ENCODE measurements at places on chromosomes 3 and 15. TPM values are rescaled to one million over a fixed set of nuclear protein-coding genes. Genes with fewer than 3 reads are reported as not detected.

Gene LRRC49
- total RNA-seq: 10.3 TPM

DNA sequence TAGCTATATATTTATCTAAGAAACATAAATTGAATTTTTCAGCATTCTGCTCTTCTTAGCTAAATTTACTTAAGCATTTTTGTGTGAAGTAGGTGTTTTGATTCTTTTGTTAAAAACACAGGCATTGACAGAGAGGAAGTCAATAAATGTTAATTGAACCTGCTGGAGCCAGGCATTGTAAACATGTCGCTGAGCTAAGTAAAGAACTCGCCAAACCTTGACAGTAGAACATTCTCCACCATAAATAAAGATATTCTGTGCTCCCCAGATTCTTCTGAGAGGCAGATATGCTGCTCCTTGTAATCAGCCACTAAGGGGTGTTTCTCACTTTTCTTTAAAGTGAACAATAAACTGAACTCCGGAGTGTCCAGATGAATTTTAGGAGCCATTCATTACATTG is 38.4 kb downstream of the SYNM start:
- no peak for DNase-seq

GRCh38 chr3:119033393-119034255 is 1.0 kb downstream of the IGSF11 start:
- DNase-seq: no peak

GRCh38 chr15:38844736-38845135 is 280.1 kb upstream of the RASGRP1 start:
- peak; percentile 60 for DNase-seq

DNA sequence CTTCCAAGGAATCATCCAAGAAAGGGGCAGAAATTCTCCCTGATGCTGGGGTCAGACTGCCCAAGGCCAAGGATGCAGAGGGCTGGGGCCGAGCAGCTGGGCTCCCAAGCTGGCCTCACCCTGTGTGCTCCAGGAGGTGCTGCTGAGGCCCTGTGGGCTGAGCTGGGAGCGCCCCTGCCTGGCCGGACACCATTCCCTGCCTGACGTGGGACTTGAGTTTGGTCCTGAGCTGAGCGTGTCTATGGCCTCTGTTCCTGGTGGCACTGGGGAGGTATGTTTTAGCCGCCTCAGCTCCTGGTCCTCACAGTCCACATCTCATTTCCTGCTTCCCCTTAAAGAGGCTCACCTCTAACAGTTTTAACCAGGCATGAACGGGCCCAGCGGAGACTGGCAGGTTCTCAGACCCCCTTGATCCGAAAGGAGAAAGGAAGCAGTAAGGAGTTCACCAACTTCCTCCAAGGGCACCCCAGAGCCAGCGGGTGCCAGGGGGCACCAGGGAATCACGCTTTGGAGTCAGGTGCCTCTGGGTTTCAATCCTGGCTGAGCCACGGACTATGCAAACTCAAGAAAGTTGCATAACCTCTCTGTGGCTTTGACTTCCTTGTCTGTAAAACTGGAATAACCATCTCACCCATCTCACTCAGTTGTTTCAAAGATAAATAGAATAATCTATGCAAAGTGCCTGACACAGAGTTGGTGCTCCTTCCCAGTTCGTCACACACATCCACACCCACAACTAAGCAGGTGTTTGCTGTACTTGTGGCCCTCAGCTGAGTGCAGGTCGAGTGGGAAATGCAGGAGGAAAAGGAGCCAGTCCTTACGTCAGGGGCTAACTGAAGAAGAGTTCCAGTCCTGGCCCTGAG is 48.6 kb downstream of the SLC12A8 start:
- peak; percentile 79 for DNase-seq

DNA sequence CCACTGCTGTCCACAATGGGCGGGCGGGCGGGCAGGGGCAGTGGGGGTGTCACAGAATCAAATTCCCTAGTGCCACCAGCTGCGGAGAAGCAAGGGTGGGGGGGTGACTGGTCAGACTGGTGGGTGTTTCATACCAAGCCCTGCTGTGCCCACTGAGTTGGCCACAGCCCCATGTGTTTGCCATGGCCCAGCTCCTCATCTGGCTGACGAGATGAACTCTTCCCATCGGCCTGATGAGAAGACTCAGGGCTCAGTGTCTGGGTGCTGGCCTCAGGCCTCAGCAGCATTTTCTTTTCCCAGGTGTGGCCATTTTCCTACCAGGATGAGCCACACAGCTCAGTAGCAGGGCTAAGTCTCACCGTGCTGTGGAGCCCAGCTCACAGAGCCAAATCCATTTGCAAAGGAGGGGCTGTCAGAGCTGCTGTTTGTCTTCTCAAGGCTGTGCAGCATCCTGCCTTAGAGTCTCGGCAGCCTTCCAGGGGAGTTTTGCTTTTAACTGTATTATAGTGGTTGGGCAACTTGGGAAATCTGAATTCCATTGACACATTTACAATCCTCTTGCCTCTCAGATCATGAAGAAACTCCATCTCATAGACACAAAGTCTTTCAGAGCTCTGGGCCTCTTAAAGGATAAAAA is 176.8 kb downstream of the ABHD5 start:
- DNase-seq: peak; percentile 69

Measured in fibroblast of villous mesenchyme (primary cell).